ENCODE measurements at places on chromosomes 4 and X.

DNA sequence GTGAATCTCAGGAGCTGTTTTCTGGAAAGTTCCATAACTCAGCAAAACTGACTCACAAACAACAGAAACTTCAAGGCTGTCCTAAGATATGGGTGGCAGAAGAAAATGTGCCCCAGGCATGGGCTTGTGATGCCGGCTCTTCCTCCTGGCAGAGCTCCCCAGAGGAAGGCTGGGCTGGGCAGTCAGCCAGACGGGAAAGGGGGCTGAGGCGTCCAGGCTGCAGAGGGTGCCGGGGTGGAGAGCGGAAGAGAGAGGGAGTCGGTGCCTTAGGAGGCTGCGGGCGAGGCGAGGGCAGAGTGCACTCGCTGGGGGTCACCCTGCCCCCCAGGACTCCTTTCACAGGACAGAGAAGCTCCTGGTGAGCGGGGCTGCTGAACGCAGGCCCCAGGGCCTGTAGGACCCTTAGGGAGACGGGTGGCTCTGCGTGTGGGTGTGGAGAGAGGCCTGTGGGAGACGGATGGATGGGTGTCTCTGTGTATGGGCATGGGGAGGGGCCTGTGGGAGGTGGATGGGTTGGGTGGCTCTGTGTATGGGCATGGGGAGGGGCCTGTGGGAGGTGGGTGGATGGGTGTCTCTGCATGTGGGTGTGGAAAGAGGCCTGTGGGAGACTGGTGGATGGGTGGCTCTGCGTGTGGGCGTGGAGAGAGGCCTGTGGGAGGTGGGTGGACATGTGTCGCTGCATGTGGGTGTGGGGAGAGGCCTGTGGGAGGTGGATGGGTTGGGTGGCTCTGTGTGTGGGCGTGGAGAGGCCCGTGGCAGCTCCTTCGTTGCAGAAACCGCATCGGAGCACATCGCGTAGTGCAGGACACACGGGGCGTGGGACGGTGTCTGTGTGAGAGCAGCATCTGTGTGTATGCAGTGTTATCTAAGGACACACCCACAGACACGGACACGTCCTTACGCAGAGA lies 15.9 kb downstream of the PCGF3 start:
- DNase-seq: peak; percentile 19

DNA sequence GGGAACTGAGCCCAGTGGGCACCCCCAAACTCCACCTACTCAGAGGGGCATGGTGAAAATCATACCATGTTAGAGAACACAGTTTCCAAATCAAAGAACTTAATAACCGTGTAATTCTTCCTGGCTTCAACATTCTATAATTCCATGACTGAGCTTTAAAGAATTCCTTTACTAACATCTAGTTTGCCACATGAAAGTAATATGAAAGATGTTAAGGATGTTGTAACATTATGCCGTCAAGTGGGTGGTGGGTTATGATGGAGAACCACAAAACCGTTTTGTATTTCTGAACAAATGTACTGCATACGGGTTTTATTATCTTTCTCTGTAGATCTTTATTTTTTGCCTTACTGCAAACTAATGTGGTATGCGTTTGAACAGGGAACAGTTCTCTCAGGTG lies 549.0 kb upstream of the MAGEB2 start:
- no peak for DNase-seq

- no peak for DNase-seq
These were observed 68.6 kb downstream of the CDS1 start for GRCh38 chr4:84651499-84651898.

GRCh38 chr4:161581262-161582230 lies 582.3 kb downstream of the FSTL5 start:
- DNase-seq: no peak

- DNase-seq: no peak
These were observed 68.0 kb downstream of the SNX12 start for GRCh38 chrX:71000139-71000538.

GRCh38 chr4:56958111-56958517 lies 19.3 kb downstream of the NOA1 start:
- DNase-seq: peak; percentile 94

DNA sequence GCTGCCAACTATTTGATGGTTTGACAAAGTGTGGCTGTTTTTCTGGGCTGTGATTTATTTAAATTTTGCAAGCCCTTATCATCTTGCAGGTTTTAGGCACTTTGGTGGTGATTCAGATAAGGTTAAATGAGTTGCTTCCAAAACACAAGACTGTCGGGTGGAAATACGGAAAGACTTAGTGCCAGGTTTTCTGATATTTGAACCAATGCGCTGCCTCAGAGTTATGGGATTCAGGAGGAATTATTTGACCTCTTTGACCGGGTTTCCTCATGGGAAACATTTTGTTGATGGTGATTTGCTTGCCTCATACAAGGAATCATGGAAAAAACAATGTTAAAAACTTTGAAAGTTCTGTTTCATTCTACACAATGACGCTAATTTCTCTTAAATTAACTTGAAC lies 136.1 kb upstream of the MAP9 start:
- DNase-seq: no peak

DNA sequence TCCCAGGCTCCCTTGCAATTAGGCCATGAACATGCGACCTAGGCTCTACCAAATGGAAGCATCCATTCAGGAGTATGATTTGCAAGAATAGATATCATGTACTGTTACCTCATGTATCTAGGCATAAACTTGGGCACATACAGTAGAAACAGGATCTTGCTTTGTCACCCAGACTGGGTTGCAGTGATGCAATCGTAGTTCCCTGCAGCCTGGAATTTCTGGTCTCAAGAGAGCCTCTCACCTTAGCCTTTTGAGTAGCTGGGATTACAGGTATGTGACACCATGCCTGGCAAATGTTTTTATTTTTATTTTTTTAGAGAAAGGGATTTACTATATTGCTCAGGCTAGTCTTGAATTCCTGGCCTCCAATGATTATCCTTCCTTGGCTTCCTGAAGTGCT lies 994.2 kb downstream of the ADGRL3 start:
- no peak for DNase-seq

DNA sequence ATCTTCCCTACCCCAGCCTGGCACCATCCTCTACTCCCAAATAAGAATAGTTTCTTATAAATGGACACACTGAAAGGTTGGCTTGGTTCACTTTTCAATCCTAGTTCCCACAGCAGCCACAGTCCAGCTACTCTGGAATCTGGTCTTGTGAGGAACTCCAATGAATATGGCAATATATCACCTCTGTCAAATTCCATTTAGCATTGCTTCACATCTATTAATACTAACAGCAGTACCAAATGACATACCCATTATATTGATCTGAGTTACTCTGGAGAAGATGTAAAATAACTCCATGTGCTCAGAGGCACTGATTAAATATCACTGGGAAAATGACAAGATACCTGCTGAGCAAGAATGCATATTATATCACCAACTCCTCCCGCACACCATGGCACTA lies 8.6 kb downstream of the OPHN1 start:
- no peak for DNase-seq

- no peak for DNase-seq
These were observed 1099.4 kb upstream of the IGFBP7 start for GRCh38 chr4:58209551-58209950.

DNA sequence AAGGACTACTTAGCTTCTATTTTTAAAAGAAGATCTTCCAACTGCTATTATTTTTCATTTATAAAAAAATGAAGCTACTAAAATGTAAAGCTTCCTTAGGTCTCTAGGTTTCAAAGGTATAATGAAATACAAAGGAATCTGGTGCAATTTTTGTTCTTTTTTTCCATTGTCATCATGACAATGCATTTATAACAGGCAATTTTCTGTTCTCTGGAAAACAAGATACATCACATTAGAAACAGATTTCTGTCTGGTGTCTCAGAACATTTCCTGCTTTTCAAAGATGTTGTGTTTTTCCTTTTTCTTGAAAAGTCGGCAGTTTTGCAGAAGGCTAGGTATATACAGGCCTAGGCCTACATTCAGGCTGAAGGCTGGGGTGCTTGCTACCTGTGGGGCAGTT lies 63.6 kb upstream of the ATP8A1 start:
- no peak for DNase-seq

DNA sequence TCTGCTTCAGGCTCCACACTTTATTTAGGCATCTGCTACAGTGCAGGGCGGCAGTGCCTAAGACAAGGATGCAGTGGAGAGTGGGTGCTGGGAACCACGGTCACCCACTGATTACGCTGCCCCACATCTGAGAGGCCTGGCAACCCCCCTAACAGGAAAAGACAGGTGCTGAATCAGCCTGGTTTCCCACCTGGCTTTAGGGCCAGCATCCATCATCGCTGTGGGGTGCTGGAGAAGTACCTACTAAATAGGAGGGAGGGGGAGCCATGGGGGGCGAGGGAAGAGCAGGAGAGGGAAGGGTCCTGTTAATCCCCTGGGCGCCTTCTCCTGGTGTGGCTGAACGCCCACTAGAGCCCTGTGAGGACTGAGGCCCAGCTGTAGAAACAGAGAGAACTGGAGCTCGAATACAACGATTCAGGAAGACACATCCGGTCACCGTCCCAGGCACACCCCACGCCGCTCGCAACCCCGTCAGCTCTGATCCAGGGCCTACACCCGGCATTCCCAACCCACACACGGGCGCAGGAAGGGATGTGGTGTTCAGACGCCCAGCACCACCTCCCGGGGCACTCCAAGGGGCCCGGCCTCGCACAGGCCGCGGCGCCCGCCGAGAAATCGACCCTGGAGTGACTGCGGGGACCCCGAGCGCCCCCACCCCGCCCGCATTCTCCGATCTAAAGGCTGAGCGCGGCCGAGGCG lies 554 bp downstream of the DCTD start:
- DNase-seq: peak; percentile 55

DNA sequence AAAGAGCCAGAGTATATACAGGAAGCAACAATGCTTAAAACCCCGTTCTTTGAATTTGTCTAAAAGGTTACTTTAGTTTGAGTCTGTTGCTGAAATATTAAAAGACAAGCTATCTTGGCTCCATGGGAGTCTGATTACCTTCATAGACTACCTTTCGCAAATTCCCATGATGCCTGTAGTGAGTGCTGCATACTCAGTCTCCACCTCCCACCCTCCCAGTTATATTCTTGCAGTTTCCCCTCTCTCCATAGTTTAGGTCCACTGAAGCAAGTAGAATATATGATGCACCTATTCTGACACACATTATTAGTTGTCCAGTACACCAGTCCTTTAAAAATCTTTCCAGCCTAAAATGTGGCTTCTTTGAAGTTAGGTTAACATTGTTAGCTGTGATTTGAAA lies 2.4 kb downstream of the CNKSR2 start:
- no peak for DNase-seq

- no peak for DNase-seq
These were observed 107.6 kb upstream of the C1QTNF7 start for GRCh38 chr4:15320121-15320678.

GRCh38 chr4:158610790-158611189 lies 60.9 kb downstream of the C4orf46 start:
- DNase-seq: no peak

GRCh38 chrX:153153516-153153915 lies 25.6 kb upstream of the MAGEA1 start:
- no peak for DNase-seq

GRCh38 chr4:8371596-8371995 lies 68.9 kb downstream of the ACOX3 start:
- no peak for DNase-seq

- DNase-seq: peak; percentile 78
These were observed 20.4 kb downstream of the SLC25A53 start for GRCh38 chrX:104136241-104137019.

DNA sequence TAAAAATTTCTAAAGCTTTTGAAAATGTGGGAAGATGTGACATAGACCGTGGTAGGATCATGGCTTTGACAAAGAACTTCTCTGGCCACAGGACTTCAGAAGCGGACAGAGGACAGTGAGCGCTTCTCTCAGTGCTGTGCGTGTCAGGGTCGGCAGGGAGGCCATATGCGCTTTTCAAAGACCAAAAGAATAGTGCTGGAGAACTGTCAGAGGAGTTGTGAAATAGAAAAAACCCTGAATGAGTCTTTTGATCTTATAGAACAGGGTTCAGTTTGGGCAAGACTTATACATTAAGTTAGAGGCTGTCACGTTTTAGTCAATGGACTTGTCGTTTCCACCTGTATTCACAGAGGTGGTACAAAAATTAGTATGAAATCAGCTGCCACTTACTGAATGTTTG lies 77.4 kb downstream of the PTTG2 start:
- DNase-seq: no peak

DNA sequence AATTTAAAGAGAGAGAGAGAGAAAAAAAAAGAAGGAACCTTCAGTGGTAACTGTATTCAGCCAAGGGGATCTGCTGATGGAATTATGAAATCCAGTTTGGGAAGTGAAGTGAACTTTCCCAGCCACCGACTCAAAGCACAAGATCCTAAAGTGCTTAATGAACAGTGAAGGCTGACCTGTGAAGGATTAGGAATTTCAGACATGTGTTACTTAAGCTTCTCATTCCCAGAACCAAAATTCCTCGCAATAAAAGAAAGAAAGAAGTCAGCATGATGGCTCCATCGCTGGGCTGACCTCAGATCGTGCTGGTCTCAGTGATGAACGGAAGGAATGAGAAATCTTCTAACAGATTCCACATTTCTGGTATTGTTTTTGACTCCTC lies 135.2 kb downstream of the ARSF start:
- peak; percentile 36 for DNase-seq
